Urinary bladder (tissue), 4 donors: ENCODE measurements at places on chromosomes 4 and X.

DNA sequence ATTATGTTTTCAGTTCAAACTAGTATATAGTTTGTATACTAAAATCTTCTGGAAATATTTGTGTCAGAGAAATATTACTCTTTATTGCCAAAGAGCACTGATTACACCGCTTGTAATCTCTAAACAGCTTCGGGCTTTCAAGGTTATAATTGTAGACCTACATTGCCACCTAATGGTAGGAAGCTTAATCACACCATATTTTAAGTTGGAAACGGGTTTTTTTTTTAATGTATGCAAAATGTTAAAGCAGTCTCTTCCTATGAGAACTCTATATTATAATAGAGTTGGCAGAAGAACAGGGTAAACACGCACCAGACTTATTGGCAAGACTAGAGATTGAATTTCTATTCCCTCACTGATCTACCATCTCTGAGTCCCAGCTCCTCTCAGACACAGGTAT, 19.5 kb upstream of the NFXL1 start:
- no peak for DNase-seq

GRCh38 chr4:17065821-17066220, 167.4 kb upstream of the LDB2 start:
- no peak for DNase-seq

- no peak for DNase-seq
Measured at GRCh38 chrX:99719140-99719539, 690.9 kb downstream of the PCDH19 start.

GRCh38 chrX:68874076-68874475, 45.3 kb downstream of the EFNB1 start:
- DNase-seq, result no peak

- DNase-seq, result no peak
Measured at GRCh38 chr4:139241784-139242151, 38.3 kb downstream of the MGARP start.

- DNase-seq, result no peak
Measured at GRCh38 chrX:6852121-6852520, 295.4 kb upstream of the STS start.

GRCh38 chr4:173436771-173437265, 37.9 kb upstream of the SCRG1 start:
- DNase-seq, result no peak

DNA sequence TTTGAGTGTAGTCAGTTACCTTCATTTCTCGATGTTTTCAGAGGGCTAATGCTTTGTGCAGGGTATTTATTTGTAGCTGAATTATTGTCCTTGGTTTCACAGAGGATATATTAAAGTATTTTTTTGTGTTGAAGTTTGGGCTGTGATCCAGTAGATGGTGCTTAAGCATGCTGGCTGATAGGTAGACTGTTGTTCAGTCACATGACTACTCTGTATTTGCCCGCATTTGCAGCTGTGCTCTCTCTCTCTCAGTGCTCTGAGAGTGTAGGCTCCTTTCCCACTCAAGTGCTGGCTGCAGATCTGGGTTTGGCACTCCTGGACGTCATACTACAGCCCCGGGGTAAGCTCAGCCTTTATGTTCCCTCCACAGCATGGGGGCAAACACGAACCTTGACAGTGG, 21.7 kb downstream of the RAB40AL start:
- DNase-seq, result no peak

DNA sequence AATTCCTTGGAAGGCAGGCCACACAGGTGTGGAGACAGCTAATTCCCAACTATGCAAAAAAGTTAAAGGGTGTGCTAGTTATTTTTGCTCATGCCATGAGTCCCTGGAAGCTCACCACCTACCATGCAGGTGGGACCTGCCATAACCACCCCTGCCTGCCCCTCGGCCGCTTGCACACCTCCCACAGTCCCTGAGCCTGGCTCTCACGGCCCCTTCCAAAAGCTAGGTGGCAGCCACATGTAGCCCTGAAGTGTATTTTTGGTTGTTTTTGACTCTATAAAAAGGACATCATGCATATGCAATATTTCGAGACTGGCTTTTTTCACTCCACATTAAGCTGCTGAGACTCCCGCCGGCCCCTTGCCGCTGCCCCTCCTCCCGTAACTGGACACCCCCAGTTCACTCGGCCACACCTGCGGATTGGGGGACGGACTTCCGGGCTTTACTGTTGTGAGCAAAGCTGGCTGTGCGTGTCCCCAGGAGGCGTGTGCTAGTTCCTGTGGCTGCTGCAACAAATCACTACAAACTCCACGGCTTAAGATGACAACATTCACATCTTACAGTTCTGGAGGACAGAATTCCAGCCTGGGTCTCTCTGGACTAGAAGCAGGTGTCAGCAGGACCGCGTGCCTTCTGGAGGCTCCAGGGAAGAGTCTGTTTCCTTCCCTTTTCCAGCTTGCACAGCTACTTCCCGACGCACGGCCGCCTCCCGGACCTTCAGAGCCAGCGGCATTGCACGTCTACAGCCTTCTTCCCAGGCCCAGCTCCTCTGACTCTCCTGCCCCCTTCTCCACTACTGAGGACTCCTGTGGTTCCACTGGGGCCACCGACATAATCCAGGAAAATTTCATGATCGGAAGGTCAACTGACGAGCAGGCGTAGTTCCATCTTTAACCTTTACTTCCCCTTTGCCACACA, 24.8 kb downstream of the ZFYVE28 start:
- no peak for DNase-seq
